ENCODE measurements at places on chromosomes 1 and 21.

DNA sequence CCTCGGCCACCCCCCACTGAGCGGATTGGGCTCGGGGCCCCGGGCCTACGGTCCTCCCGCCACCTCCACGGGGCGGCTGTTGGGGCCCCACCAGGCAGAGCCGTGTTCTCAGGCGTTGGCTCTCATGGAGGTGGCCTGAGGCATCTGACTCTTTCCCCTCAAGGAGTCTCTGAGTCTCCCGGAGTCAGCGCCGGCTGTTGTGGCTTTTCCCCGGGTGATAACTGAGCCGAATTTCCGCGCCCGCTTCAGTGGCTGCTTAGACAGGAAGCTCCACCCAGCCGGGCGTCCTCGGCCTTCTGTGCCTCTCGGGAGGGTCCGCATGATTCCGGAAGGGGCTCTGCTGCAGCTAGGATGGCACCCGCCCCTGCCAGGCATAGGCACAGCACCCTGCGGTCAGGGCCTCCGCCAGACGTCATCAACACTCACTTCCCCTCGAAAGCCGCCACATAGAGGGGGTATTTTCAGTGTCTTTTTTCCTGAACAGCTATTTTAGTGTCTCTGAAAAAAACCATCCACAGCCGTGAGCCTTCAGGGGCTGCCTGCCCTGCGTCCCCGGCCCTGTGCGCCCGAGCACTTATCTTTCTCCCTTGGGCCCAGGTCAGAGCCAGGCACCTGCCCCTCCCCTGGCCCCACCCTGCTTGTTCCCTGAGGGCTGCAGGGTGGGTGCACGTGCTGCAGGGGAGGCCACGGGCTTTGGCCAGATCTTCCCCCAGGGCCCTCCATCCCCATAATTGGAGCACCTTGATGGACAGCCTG, 72.9 kb downstream of the SKI start:
- no peak for DNase-seq

DNA sequence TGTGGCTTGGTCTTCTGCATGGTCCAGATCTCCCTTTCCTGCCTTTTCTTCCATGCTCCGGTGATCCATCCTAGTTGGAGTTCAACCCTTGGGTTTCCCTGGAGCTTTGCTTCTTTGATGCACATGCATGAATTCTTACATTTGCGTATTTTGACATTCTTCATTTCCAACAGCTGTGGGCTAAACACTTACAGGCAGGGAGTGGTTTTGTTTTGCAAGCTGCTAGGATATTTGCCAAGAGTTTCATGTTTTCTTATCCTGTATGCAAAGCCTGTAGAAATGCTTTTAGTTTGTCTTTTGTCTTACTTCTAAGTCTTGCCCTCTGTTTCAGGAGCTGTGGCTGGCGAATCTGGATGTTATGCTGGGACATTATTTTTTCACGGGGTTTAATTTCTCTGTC, 90.3 kb upstream of the PAXBP1 start:
- no peak for DNase-seq

GRCh38 chr1:202433155-202434043, 84.9 kb downstream of the PPP1R12B start:
- no peak for DNase-seq

- no peak for DNase-seq
These were observed 5.5 kb downstream of the KLHDC7A start for GRCh38 chr1:18486195-18486594.

GRCh38 chr1:161791904-161792655, 26.0 kb downstream of the ATF6 start:
- peak; percentile 39 for DNase-seq

DNA sequence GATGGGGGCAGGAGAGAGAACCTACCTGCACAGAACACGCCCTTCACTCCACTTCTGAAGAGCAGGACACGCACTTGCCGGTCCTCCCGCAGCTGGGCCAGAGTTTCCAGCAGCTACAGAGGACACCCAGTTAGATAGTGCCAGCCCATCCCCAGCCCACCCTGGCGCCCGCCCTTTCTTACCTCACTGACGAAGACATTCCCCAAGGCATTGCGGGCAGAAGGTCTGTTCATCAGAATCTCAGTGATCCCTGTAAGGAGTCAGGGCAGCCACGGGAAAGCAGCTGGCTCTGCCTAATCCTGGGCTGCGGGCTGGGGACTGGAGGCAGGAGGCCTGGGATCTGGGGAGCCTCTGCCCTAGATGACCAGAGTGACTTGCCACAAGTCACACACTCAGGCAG, 10.0 kb downstream of the ECHDC2 start:
- DNase-seq = no peak

- DNase-seq = no peak
These were observed 83.0 kb downstream of the HMGB4 start for GRCh38 chr1:33946836-33947235.

- no peak for DNase-seq
These were observed 126.8 kb downstream of the HIVEP3 start for GRCh38 chr1:41791667-41792484.

DNA sequence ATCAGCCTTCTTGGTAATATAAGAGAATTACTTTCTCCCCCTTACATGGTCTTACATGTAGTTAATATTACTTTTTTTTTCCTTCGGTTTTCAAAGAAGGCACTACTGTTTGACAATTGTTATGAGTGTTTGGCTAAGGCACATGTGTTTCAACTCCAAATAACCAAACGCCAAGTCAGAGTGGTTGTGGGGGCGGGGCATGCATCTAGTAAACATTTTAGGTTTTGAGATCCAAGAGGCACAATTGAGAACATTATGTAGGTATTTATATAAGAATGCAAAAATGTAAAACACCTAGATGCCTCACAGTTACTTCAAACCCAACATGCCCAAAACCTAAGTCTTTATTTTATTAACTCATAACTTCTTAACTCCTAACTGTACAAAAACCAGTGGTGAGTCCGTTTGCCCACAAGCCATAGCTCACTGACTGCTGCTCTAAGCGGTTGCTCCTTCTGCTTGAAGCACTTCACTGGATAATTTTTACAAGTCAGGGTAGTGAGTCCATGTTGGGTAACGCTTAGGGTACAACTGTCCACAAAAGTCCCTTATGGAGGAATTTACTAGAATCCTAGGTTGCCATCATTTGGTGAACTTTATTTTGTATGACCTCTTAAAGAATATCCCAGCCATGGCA, 189.9 kb downstream of the HUNK start:
- no peak for DNase-seq

GRCh38 chr1:108712606-108713150, at the start of gene FNDC7:
Gene FNDC7 (plus strand): TSS chr1:108712908. CDS start chr1:108712934, 26 bp downstream.
- DNase-seq = no peak

DNA sequence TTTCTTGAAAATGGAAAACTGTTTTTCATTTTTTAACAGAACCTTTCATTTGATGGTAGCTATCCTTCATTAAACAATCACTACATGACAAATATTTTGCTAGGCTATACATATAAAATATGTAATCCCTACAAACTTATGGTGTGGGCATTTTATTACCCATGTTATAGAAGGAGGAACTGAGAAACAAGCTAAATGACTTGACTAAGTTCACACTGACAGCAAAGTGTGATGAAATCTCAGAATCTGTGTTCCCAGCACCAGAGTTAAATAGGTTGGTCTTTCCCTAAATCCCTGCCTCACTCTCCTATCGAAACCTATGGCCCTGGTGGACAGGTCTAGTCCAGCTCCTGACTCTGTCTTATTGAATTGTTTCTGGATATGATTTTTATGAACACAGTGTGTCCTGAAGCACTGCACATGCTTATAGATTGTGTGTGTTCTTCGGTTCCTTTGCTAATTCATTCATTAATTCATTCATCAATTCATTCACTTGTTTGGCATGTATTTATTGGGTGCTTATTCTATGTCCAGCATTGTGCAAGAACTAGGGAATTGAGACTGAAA, 301.0 kb downstream of the GRIK1 start:
- DNase-seq = no peak

DNA sequence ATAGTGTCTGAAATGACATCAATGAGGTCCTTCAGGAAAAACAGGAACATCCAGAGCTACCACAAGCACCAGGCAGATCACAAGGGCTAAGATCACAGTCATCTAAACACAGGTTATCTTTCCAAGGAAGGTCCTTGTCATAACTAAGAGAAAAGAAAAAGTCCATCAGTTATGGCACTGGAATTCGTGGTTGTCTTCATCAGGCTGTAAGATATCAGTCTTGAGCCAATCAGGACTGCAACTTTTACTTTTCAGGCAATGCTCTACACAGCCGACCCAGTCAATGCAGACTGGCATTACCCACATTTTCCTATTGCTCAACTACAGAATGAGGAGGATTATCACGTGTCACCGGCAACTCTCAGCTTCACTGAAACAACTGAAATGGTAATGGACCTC, 26.4 kb downstream of the SORT1 start:
- peak; percentile 52 for DNase-seq

DNA sequence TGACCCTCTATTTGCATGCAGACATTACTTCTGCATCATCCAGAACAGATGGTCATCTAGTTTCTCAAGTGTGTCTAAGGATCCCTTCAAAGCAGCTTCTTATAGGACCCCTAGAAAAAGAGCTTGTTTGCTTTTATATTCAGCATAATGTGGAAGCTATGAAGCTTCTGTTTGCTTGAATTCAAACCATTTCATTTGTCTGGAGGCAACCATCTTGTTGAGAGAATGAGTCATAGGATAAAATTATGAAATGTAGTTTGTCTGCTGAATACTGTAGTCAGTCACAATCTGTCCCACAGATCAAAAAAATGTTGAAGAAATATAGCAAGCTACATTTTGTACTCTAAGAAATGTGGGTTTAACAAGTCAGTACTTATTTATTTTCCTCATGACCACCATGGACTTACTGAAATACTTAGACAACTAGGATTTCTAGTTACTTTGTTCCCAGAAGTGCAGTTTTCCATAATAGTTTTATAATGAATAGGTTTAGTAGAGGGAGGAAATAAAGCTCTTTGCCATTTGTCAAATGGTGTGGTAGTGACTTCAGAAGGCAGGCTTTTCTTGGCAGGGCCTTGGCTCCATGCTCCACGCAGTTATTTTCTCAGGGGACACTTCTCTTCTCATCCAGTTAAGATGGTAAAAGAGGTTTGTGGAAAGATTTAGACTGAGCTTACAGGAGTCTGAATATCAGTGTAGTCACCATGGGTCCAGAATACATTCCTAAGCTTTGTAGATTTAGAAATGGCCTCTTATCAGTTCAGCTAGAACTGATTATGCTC, 74.8 kb upstream of the DEPDC1 start:
- DNase-seq = no peak

DNA sequence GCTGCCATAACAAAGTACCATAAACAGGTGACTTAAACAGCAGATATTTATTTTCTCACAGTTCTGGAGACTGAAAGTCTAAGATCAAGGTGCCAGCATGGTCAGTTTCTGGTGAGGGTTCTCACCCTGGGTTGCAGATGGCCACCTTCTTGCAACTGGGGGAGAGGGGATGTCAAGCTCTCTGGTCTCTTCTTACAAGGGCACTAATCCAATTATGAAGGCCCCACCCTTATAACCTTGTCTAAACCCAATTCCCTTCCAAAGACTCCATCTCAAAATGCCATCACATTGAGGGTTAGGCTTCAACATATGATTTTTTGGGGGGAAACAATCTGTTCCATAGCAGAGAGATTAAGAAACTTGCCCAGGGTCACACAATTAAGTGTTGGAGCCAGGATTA, 24.8 kb upstream of the ANGPTL3 start:
- no peak for DNase-seq

GRCh38 chr1:210299501-210299900, 29.2 kb upstream of the HHAT start:
- no peak for DNase-seq

- no peak for DNase-seq
These were observed 33.7 kb upstream of the LRP8 start for GRCh38 chr1:53361541-53361961.

DNA sequence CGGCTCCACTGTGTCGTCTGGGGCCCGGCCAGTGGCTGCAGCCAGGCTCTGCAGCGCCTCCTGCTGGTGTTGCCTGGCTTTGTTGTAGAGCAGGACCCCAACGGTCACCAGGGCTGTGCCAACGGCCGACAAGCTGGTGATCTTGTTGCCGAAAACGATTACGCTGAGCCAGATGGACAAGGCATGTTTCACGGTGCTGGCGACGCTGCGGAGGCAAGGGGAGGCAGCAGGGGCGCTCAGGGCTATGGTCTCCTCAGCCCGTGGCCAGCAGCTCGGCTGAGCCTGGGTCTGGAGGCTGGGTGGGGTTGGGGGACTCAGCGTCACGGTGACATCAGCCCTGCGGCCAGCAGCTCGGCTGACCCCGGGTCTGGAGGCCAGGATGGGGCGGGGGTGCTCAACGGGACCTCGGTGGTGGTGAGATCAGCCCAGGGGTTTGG, 7.0 kb upstream of the CDK11B start:
- no peak for DNase-seq

- DNase-seq = peak; percentile 48
These were observed 120.0 kb downstream of the SETD4 start for GRCh38 chr21:35940074-35940927.

GRCh38 chr1:230145505-230145899, 78.5 kb downstream of the GALNT2 start:
- DNase-seq = no peak

DNA sequence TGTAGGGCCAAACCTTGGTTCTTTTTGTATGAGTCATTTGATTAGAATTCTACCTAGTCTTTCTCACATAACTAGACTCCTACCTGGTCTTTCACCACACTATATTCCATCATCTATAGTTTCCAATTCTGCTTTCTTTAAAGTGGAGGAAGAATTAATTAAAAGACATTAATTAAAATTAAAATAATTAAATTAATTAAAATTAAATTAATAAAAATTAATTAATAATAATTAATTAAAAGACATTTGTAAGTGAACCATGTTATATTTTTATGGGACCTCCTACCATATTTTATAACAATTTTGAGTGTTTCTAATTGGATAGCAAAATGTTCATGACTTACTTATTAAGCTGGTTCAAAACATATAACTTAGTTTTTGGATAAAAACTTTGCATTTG, 77.4 kb downstream of the CCDC18 start:
- DNase-seq = no peak

DNA sequence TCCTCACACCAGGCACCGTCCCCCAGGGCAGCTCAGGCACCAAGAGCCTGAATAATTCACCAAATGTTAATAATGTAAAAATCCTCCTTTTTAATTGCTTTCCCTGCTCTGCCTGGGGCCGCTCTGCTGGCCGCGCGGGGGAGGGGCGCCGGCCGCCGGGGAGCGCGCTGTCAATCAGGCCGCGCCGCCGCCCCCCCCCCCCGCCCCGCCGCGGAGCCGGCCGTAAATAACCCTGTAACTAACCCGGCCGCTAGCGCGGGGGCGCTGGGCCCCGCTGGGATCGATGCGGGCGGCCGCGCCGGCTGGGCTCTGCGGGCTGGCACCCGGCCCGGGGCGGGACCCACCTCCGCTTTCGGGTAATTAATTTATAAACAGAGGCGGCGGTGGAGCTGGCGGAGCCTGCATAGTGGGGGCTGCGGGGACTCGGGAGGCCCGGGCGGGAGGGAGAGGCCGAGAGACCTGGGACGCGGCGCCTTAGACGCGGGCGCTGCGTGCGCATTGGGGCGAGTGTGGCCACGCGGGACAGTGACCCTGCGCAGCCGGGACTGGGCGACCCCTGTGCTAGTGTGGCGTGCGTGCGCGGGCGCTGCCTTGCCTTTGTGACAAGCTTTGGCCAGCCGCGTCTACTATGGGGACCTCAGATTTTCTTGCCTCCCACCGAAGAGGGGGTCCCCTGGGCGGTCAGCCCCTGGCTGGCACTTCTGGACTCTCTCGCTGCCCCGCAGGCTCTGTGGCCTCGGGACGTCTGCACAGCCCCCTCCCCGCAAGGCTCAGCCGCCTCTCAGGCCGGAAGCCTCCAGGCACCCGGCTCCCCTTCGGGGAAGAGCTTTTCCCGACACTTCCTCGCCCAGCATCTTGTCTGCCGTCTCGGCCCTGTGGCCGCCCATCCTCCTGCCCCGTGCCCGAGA, 16.6 kb downstream of the SAMD11 start:
- no peak for DNase-seq

- DNase-seq = no peak
These were observed 27.6 kb downstream of the DNAJC8 start for GRCh38 chr1:28205243-28205642.

Data from HS-5 (cell line).